ENCODE measurements at places on chromosomes 16 and 17. TPM values are rescaled to one million over a fixed set of nuclear protein-coding genes. Genes with fewer than 3 reads are reported as not detected.

TP53TG3F gene
- not detected for total RNA-seq

TNP2 gene
- not detected for total RNA-seq

LPO gene
- 0.23 TPM for total RNA-seq

CTRB2 gene
- total RNA-seq, result not detected

TSNAXIP1 gene
- 6.2 TPM for total RNA-seq

SLC6A2 gene
- total RNA-seq, result not detected

NUFIP2 gene
- total RNA-seq, result 61.4 TPM

YBX2 gene
- total RNA-seq, result 1.4 TPM

TOP2A gene
- 38.5 TPM for total RNA-seq

GPRC5C gene
- total RNA-seq, result 9.9 TPM

CAVIN1 gene
- total RNA-seq, result 10.6 TPM

GLG1 gene
- total RNA-seq, result 118 TPM

KRT33B gene
- total RNA-seq, result not detected

PERCC1 gene
- total RNA-seq, result not detected
